Activated CD8-positive, alpha-beta T cell treated with anti-CD3 and anti-CD28 coated beads for 36 hours (primary cell): ENCODE measurements at places on chromosomes 1 and 21. TPM values are rescaled to one million over a fixed set of nuclear protein-coding genes. Genes with fewer than 3 reads are reported as not detected.
A peak's percentile ranks its signal among the peaks of the same experiment; 100 is the strongest.

RAD54L gene
- total RNA-seq: 64.6 TPM

GRCh38 chr1:206955476-206956451 lies 9.5 kb upstream of the PIGR start:
- no peaks in the 10 kb centered on the region for H3K27me3 ChIP-seq
- DNase-seq: peak; percentile 16
- no peaks in the 10 kb centered on the region for H3K36me3 ChIP-seq
- H3K4me3 ChIP-seq: no peak overlapping the region
- H3K4me1 ChIP-seq: peaks cover 14% of the 10 kb centered on the region

DNA sequence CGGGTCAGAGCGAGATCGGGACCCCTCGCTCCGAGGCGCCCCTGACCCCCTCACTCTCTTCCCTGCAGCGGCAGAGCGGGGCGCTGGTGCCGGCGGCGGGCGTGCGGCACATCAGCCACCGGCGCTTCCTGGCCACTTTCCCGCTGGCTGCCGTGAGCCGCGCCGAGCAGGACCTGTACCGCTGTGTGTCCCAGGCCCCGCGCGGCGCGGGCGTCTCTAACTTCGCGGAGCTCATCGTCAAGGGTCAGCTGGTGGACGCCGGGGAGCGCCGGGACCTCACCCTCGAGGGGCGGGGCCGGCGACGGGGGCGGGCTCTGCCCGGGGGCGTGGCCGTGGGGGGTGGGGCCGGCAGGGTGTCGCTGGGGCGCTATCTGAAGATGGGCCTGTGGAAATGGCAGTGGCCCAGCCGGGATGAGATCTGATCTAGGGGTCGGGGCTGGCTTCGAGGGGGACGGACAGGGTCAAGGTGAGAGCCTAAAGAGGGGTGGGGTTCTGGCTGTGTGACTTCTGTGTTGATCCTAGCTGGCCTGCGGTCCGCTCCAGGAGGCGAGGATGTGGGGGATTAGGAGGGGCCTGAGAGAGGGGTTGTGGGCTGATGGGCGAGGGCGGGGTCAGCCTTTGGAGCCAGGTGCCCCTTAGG lies 23.6 kb downstream of the PTPRU start:
- H3K4me3 ChIP-seq: peak overlapping the region; percentile 51
- no peaks in the 10 kb centered on the region for H3K36me3 ChIP-seq
- peak; percentile 37 for DNase-seq
- no peak overlapping the region for H3K27ac ChIP-seq
- peaks cover 38% of the 10 kb centered on the region for H3K27me3 ChIP-seq
- peaks cover 4% of the 10 kb centered on the region for H3K4me1 ChIP-seq

GRCh38 chr21:45529785-45530422 lies 12.3 kb downstream of the SLC19A1 start:
- no peak for DNase-seq
- H3K4me3 ChIP-seq: no peak overlapping the region
- no peaks in the 10 kb centered on the region for H3K27me3 ChIP-seq
- H3K4me1 ChIP-seq: peaks cover 7% of the 10 kb centered on the region
- no peak overlapping the region for H3K27ac ChIP-seq
- peaks cover 25% of the 10 kb centered on the region for H3K36me3 ChIP-seq

DNA sequence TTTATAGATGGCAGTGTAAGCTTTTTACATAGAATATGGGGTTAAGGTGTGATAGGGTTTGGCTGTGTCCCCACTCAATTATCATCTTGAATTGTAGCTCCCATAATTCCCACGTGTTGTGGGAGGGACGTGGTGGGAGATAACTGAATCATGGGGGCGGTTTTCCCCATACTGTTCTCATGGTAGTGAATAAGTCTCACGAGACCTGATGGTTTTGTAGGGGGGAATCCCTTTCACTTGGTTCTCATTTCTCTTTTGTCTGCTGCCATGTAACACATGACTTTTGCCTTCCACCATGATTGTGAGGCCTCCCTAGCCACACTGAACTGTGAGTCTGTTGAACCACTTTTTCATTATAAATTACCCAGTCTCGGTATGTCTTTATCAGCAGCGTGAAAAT lies 290.3 kb upstream of the B3GALT2 start:
- H3K36me3 ChIP-seq: peaks cover 31% of the 10 kb centered on the region
- peak overlapping the region; percentile 60 for H3K27ac ChIP-seq
- no peak overlapping the region for H3K4me3 ChIP-seq
- H3K4me1 ChIP-seq: peaks cover 55% of the 10 kb centered on the region

AADACL4 gene
- total RNA-seq: not detected

PRKCZ gene
- 15.4 TPM for total RNA-seq

DNA sequence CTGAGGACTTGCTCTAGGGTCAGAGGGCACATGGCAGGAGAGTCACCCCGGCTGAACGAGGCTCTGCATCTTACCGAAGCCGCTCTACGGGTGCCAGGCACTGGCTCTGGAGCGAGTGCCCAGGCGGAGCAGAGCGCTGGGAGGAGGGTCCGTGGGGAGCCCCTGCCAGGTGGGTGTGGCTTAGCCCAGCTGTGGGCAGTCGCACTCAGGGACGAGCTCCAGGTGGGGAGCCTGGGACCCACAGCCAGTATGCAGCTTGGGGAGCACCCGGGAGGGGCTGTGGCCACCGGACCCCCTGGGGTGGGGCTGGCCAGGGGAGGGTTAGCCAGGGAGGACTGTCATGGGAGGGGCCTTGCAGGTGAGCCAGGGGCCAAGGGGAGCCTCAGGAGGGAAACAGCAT lies 3.8 kb downstream of the AGRN start:
- H3K27me3 ChIP-seq: no peaks in the 10 kb centered on the region
- no peak overlapping the region for H3K27ac ChIP-seq
- H3K4me3 ChIP-seq: no peak overlapping the region
- H3K4me1 ChIP-seq: peaks cover 2% of the 10 kb centered on the region

GRCh38 chr1:185215911-185216310 lies 58.9 kb downstream of the SWT1 start:
- no peaks in the 10 kb centered on the region for H3K27me3 ChIP-seq
- H3K36me3 ChIP-seq: peaks cover 2% of the 10 kb centered on the region
- DNase-seq: no peak
- H3K4me3 ChIP-seq: no peak overlapping the region

NPR1 gene
- total RNA-seq: not detected

PRKAA2 gene
- not detected for total RNA-seq

CCDC190 gene
- total RNA-seq: not detected

- H3K36me3 ChIP-seq: no peaks in the 10 kb centered on the region
- H3K4me1 ChIP-seq: no peaks in the 10 kb centered on the region
- no peak for DNase-seq
- H3K27ac ChIP-seq: no peak overlapping the region
- H3K4me3 ChIP-seq: no peak overlapping the region
Measured at GRCh38 chr1:3363756-3364155, 90.7 kb upstream of the ARHGEF16 start.

- no peak for DNase-seq
- H3K4me1 ChIP-seq: peaks cover 3% of the 10 kb centered on the region
- no peak overlapping the region for H3K4me3 ChIP-seq
- no peaks in the 10 kb centered on the region for H3K36me3 ChIP-seq
- no peak overlapping the region for H3K27ac ChIP-seq
- H3K27me3 ChIP-seq: peaks cover 1% of the 10 kb centered on the region
Measured at GRCh38 chr21:31985398-31985797, 112.6 kb downstream of the HUNK start.

DNA sequence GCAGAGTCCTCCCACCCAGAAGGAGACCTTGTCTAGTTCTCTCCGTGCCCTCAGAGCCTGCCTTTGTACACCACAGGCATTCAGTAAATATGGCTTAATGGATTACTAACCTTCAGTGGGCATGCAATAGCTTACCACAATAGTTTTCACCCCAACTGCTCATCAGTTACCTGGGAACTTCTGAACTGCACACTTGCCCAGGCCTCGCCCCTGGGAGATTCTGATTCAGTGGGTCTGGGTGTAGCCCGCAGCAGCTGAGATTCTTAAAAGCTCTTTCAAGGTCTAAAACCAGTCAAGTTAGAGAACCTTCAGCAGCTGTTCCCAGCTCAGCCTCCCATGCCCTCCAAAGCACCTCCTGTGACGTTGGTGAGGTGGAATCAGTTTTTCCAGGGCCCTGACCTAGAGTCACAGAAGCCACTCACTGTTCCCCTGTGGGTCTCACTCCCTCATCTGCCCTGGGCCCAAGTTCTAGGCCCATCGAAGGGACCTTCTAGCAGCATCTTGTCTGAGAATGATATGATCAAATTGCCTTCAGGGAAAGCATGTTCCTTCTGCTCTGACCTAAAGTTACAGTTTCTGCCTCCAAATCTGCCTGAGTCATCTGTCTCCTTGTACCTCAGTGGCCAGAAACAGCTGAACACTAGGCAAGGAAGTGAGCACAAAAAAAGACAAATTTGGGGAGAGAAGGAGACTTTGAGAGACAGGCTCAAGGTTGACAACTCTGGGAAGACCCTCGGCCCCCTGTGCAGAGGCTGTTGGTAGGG lies 10.8 kb downstream of the ASAP3 start:
- no peak overlapping the region for H3K27ac ChIP-seq
- no peaks in the 10 kb centered on the region for H3K36me3 ChIP-seq
- peaks cover 2% of the 10 kb centered on the region for H3K27me3 ChIP-seq
- no peak overlapping the region for H3K4me3 ChIP-seq
- DNase-seq: no peak

SPRR1A gene
- total RNA-seq: not detected

DNA sequence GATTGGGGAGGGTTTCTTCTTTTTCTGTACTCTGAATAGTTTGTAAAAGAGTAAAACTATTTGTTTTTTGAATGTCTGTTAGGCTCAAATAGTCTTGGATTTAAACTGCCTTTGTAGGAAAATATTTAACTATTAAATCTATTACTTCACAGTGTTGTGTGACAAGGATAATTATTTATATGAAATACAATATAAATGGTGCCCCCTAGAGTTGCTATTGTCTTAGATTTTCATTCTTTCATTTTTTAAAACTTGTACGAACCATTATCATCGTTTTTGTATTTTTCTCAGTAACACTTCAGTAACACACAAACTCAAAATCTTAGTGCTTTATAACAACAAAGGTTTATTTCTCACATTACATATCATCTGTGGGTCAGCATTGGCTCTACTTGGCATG lies 37.4 kb downstream of the C1orf185 start:
- DNase-seq: no peak
- H3K4me3 ChIP-seq: no peak overlapping the region
- no peaks in the 10 kb centered on the region for H3K4me1 ChIP-seq
- peaks cover 9% of the 10 kb centered on the region for H3K27me3 ChIP-seq

DNA sequence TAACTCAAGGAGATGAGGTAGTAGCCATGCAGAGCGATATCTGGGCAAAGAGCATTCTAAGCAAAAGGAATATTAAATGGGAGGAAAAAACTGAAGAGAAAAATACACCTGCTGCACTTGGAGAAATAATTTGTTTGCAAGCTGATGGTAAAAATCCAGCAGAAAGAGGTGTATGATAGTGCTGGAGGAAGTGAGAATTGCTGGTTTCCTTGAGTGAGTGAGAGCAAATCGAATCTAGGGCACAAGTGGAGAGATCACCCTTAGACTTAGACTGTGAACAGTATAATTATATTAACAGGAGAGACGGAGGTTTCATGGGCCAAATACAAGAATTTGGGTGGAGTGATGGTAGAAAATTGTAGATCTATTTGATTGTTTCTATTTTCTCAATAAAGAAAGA lies 2.7 kb upstream of the CR1 start:
- DNase-seq: no peak
- H3K36me3 ChIP-seq: no peaks in the 10 kb centered on the region
- peaks cover 10% of the 10 kb centered on the region for H3K27me3 ChIP-seq

DNA sequence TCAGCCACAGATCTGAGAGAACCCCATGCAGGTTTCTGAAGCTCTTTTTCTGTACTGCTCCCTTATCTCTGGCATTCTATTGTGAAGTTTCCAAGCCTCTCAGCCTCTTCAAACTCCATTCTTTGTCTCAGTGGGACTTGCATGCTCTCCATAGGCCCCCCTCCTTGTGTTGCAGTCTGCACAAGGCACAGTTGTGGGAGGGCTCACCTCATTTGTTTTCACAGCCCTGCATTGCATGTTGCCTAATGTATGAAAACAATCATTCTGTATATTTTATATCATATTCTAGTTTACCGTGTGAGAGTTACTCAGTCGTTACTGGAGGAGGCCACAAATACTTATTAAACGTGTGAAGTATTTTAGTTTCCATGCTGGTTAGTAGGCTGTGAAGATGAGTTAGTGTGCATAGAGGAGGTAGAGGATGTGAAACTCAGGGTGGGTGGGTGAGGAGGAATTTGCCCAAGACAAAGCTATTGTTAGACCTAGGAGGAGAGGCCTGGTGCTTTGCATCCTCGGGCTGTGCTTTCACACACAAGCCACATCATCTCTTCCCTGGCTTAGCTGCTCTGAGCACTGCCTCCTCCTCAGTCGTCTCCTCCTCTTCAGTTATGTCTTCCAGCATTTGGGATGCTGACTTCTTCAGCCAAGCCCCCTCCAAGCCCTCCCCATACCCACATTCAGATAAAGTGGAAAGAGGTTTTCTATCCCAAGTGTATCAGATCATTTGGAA lies 7.8 kb upstream of the CHI3L2 start:
- peaks cover 90% of the 10 kb centered on the region for H3K4me1 ChIP-seq
- H3K36me3 ChIP-seq: peaks cover 5% of the 10 kb centered on the region
- peak overlapping the region; percentile 93 for H3K27ac ChIP-seq
- DNase-seq: peak; percentile 83

DNA sequence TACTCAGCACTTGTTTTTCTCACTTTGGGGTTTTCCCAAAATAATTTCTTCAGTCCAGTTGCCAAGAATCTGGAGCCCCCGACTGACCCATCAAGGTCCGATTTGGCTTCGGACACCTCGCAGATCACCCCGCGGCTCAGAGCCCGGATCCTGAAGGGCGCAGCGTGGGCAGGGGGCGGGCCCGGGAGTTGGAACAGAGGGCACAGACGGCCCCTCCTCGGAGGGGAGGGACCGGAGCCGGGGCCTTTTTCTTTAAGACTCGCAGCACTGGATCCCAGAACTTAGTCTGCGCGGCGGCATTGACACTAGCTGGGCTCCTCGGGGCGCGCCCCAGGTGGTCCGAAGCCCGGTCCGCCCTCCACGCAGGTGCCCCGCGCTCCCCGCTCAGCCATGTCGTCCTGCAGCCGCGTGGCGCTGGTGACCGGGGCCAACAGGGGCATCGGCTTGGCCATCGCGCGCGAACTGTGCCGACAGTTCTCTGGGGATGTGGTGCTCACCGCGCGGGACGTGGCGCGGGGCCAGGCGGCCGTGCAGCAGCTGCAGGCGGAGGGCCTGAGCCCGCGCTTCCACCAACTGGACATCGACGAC lies at the start of gene CBR3:
TSS of gene CBR3 (plus strand) at position 277 of the 588 bp plus-strand sequence. CDS start at position 391, 114 bp downstream.
- H3K4me1 ChIP-seq: peaks cover 26% of the 10 kb centered on the region
- peak within 1 kb of the TSS; percentile 89 for H3K4me3 ChIP-seq
- H3K27ac ChIP-seq: peak within 1 kb of the TSS; percentile 85
- peak; percentile 75 for DNase-seq

DNA sequence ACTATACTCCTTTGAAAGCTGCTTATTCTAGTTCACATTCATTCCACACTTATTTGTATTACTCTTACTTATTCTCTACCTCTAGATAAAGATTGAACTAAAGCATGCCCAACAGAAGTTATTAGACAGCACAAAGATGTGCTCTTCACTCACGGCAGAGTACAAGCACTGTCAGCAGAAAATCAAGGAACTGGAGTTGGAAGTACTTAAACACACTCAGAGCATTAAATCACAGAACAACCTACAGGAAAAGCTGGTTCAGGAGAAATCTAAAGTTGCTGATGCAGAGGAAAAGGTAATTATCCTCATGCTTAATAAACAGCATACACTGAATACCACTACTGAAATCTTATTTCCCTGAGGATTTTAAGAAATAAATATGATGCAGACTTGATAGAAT lies 81.3 kb upstream of the PPIH start:
- no peaks in the 10 kb centered on the region for H3K27me3 ChIP-seq
- no peak overlapping the region for H3K4me3 ChIP-seq
- no peaks in the 10 kb centered on the region for H3K36me3 ChIP-seq
